ENCODE measurements at places on chromosomes 3 and 15. TPM values are rescaled to one million over a fixed set of nuclear protein-coding genes. Genes with fewer than 3 reads are reported as not detected.

DNA sequence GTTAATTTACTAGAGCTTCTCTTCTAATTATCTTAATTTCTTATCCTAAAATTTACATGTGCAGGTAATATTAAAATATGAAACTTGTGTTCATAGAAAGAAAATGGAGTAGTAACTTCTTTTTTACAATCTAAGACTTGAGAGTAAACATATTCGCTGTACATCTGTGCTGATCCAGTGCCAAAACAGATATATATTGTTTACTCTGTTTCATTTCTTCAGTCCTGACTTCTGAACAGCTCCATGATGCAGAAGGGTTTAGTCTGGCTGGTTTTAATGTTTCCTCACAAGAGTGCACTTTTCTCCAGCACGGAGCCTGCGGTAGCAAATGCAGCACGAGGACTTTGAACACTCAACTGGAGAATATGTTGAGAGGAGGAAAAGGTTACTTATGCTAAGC, 306.8 kb downstream of the EPHA3 start:
- no peak overlapping the region for H3K4me3 ChIP-seq
- H3K27me3 ChIP-seq, result no peaks in the 10 kb centered on the region
- DNase-seq, result no peak
- no peaks in the 10 kb centered on the region for H3K4me1 ChIP-seq
- no peak overlapping the region for H3K27ac ChIP-seq
- H3K36me3 ChIP-seq, result no peaks in the 10 kb centered on the region

DNA sequence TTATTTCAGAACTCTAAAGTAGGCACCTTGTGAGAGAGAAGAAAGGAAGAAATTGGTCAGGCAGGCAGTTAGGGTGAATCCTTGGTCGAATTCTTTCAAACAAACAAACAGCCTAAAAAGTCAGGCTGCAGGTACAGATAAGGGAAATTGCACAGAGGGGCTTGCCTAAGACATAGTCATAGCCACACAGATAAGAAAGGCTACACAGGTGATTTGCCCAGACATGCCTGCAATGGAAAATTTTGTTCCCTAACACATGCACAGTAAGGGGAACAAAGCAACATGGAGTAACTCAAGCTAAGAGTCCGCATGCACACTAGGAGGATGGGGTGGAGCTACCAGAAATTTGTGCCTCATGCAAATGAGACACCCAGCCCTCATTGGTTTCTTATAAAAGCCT, 91.4 kb upstream of the TUSC7 start:
- H3K27ac ChIP-seq, result no peak overlapping the region
- no peak for DNase-seq
- H3K27me3 ChIP-seq, result no peaks in the 10 kb centered on the region

- H3K36me3 ChIP-seq, result no peaks in the 10 kb centered on the region
- no peaks in the 10 kb centered on the region for H3K4me1 ChIP-seq
- peak; percentile 79 for DNase-seq
- no peaks in the 10 kb centered on the region for H3K27me3 ChIP-seq
- H3K27ac ChIP-seq, result no peak overlapping the region
These were observed 3.9 kb downstream of the TMIE start for GRCh38 chr3:46705022-46705530.

- no peak overlapping the region for H3K4me3 ChIP-seq
- H3K27me3 ChIP-seq, result no peaks in the 10 kb centered on the region
- no peaks in the 10 kb centered on the region for H3K4me1 ChIP-seq
- no peak overlapping the region for H3K27ac ChIP-seq
These were observed 308.4 kb downstream of the PDCD6IP start for GRCh38 chr3:34106879-34107278.

- no peaks in the 10 kb centered on the region for H3K36me3 ChIP-seq
- H3K4me1 ChIP-seq, result no peaks in the 10 kb centered on the region
- H3K27ac ChIP-seq, result no peak overlapping the region
- H3K4me3 ChIP-seq, result no peak overlapping the region
These were observed 3.3 kb downstream of the DPPA2 start for GRCh38 chr3:109313061-109313460.

DNA sequence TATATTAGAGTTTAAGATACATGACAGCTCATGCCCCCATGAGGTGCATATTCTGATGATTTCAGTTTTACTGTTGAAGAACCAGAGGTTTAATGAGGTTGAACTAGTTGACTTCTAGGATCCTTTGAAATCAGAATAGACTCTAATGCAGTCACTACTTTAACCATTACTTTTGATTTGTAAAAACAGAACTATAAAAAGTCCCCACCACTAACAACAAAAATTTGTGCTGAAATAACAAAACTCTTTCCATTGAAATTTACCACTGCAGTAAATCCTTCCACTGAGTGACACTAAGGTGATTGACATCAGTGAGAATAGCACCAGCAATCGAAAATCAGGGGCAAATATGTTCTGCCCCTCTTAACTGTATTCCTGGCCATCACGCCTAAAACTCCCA, 214.1 kb downstream of the SHQ1 start:
- no peaks in the 10 kb centered on the region for H3K36me3 ChIP-seq
- no peaks in the 10 kb centered on the region for H3K4me1 ChIP-seq
- DNase-seq, result no peak
- H3K27me3 ChIP-seq, result no peaks in the 10 kb centered on the region
- H3K4me3 ChIP-seq, result no peak overlapping the region

KBTBD8 gene
- total RNA-seq, result 0.80 TPM

GRCh38 chr3:69248436-69248835, 126.0 kb upstream of the LMOD3 start:
- no peaks in the 10 kb centered on the region for H3K27me3 ChIP-seq
- H3K36me3 ChIP-seq, result no peaks in the 10 kb centered on the region
- H3K4me3 ChIP-seq, result no peak overlapping the region
- no peak for DNase-seq
- H3K4me1 ChIP-seq, result no peaks in the 10 kb centered on the region

DNA sequence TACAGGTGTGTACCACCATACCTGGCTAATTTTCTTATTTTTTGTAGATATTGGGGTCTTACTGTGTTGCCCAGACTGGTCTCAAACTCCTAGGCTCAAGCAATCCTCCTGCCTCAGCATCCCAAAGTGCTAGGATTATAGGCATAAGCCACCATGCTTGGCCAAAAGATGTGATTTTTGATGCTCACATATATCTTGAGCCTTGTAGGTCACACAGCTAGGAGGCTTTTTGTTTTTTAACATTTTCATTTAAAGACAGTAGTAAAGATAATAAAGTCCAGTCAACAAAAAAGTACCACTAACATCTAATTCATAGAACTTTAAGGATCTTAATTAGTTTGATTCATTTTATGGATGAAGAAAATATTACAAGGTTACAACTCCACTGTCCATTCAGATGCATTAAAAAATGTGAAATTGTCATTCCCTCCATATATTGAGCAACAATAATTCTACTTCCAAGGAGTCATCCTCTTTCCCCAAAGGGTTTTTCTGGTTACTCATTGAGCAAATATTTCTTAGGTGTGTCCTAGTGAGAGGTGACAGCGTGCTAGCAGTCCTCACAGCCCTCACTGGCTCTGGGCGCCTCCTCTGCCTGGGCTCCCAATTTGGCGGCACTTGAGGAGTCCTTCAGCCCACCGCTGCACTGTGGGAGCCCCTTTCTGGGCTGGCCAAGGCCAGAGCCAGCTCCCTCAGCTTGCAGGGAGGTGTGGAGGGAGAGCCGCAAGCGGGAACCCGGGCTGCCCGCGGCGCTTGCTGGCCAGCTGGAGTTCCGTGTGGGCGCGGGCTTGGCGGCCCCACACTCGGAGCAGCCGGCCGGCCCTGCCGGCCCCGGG, 8.3 kb upstream of the TASOR start:
- no peak overlapping the region for H3K27ac ChIP-seq
- H3K4me3 ChIP-seq, result no peak overlapping the region
- no peaks in the 10 kb centered on the region for H3K27me3 ChIP-seq
- DNase-seq, result no peak
- H3K36me3 ChIP-seq, result no peaks in the 10 kb centered on the region

NISCH gene
- total RNA-seq, result 51.9 TPM

MUC20 gene
- 28.9 TPM for total RNA-seq

GRCh38 chr3:121126707-121127035, 218.7 kb downstream of the STXBP5L start:
- no peaks in the 10 kb centered on the region for H3K4me1 ChIP-seq
- no peaks in the 10 kb centered on the region for H3K27me3 ChIP-seq
- no peak overlapping the region for H3K27ac ChIP-seq
- no peak for DNase-seq
- no peak overlapping the region for H3K4me3 ChIP-seq
